ENCODE measurements at places on chromosomes 2 and 18.
A peak's percentile ranks its signal among the peaks of the same experiment; 100 is the strongest.

GRCh38 chr2:178592655-178593054 lies 112.4 kb downstream of the PLEKHA3 start:
- DNase-seq = peak; percentile 28

GRCh38 chr18:74897971-74898657 lies 300.4 kb downstream of the ZNF407 start:
- peak; percentile 84 for DNase-seq

DNA sequence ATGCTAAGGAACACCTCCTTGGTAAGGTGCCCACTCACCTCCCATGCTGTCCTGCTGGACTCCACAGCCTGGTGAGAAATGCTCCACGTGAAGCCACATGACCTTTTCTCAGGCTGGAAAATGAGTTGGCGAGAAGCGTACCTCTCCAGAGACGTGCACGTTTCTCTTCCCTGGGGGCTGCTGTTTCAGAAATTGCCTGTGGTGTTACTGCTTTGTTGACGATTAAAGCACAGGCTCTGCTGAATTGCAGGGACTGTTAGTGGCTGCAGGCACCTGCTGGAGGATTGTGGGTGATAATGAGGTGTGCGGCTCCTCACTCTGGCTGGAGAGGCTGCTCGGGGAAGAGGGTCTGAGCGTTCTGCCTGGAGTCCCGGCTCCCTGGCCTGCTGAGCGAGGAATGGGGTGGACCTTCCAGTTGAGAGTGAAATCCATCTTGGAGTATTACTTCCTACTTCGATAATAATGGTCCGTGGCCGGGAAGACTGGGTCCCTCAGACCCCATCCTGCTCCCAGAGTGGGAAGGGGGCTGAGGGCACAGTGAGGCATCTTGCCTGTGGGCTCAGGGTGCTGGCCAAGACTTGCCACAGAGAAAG lies 199.3 kb upstream of the HDAC4 start:
- DNase-seq = no peak

GRCh38 chr2:144515099-144515695 lies 4.7 kb downstream of the ZEB2 start:
- no peak for DNase-seq

GRCh38 chr2:153543635-153544071 lies 65.1 kb upstream of the RPRM start:
- no peak for DNase-seq

- DNase-seq = no peak
Observed at GRCh38 chr18:36835927-36836326, 7.0 kb downstream of the KIAA1328 start.

GRCh38 chr2:65602603-65603235 lies 170.3 kb upstream of the SPRED2 start:
- no peak for DNase-seq

Data from ELR (cell line).